ENCODE measurements at places on chromosomes 2 and 18.

DNA sequence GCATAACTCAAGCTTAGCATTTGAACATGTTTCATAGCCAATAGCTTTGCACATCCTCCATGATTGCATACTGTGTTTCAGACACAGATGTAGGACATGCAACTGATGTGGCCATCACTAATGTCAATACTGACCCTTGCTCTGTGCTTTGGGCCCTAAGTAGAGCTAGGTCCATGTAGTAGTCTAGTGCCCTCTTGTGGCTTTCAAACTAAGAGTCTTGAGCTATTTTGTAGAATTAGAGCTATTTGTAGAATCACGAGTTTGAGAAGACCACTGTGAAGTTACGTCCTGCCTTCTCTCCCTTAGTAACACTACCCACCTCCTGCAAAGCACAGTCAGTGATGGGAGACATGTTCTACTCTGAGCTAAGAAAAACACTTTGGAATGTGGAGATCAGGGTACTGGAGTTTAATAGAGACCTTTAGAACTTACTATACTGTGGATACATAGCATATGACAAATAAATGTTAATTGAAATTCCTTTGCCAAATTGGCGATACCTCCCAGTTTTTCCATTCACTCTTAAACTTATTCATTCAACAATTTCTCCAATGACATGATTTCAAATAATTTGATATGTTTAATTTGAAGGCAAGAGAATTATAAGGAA is 306.5 kb upstream of the TNP1 start:
- no peak for DNase-seq

DNA sequence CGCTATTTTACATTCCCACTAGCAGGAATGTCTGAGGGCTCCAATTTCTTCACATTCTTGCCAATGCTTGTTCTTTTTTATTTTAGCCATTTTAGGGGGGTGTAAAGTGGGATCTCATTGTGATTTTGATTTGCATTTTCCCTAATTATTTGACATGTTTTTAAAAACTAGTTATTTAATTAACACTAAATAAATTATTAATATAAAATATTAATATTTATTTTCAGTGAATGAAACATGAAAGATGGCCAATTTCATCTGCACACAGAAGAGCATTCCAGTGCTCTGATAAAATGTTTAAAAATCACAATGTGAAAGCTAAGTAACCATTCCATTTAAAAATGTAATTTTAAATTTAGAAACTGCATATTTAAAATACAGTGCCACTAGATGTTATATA is 322.2 kb upstream of the ZNF521 start:
- no peak for DNase-seq

GRCh38 chr18:22739789-22740188 is 193.3 kb upstream of the RBBP8 start:
- DNase-seq = no peak

GRCh38 chr2:31764169-31764568 is 183.4 kb upstream of the SRD5A2 start:
- no peak for DNase-seq

- DNase-seq = no peak
Measured at GRCh38 chr2:219522111-219523030, 8.1 kb downstream of the ASIC4 start.

- DNase-seq = peak; percentile 6
Measured at GRCh38 chr2:129936334-129936934, 43.0 kb upstream of the RAB6C start.

- no peak for DNase-seq
Measured at GRCh38 chr2:215532844-215533243, 97.0 kb upstream of the FN1 start.

- no peak for DNase-seq
Measured at GRCh38 chr18:5772306-5773105, 122.8 kb downstream of the TMEM200C start.

- no peak for DNase-seq
Measured at GRCh38 chr2:123747326-123747725, 277.8 kb upstream of the CNTNAP5 start.

GRCh38 chr18:3380384-3380961 is 69.5 kb upstream of the TGIF1 start:
- DNase-seq = no peak

- DNase-seq = no peak
Measured at GRCh38 chr2:187783446-187783845, 229.2 kb upstream of the TFPI start.

GRCh38 chr2:105842555-105842954 is 97.8 kb downstream of the NCK2 start:
- DNase-seq = no peak

DNA sequence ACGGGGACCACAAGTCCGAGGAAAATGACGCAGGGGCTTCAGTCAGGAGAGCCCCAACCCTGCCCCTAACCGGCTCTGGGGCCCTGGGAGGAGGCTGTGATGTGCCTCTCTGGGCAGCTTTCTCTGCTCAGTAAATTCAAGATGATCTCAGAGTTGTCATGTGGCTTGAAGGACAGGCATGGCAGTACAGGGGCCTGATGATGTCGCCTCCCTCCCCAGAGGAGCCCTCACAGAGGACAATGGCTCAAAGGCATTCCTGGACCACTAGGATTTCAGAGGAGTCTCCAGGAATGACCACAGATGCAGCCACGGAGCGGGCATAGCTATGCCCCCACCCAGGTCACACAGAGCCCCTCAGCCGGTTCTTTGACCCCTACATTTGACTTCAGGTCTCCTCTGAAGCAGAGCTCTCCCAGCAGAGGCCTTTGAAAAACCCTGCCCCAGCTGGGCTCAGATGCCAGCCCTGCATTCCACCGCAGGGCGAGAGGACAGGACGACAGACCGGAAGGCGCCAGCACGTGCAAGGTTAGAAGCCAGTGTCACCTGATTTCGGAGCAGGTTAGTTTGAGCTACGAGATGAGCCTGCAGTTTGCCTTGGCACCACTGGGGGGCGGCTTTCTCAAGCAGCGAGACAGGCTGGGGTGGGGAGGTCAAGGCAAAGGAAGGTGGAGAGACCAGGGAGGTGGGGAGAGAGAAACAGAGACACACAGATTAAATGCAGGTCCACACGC is 39.2 kb downstream of the BIN1 start:
- DNase-seq = peak; percentile 48

GRCh38 chr2:231342061-231342711 is 53.3 kb upstream of the B3GNT7 start:
- no peak for DNase-seq

DNA sequence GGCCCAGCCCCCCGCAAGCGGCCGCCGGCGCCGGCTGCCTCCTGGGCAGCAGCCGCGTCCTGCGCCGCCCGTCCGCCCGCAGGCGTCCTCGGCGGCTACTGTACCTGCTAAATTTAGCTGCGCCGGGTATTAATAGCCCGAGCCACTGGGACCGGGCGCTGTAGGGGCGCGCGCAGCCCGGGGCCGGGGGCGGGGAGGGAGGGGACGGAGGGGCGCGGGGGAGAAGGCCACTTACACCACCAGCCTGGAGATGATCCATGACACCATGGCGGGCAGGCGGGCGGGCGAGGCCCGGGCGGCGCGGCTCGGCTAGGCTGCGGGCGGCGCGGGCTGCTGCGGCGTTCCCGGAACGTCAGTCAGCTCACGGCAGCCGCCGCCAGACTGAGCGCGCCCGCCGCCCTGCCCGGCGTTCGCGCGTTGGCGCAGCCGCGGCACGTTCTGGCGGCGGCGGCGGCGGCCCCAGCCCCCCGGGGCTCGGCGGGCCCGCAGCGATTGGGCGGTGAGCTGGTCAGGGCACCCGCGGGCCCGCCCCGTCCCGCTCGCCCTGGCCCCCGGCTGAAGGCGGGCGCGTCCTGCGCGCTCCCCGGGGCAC is at the start of gene REEP1:
Gene REEP1, minus strand, starts transcription at position 383 of the 592 bp plus-strand sequence. Its CDS starts 116 bp downstream, at position 267.
- no peak for DNase-seq

- no peak for DNase-seq
Measured at GRCh38 chr2:187395276-187396015, 52.6 kb downstream of the CALCRL start.

DNA sequence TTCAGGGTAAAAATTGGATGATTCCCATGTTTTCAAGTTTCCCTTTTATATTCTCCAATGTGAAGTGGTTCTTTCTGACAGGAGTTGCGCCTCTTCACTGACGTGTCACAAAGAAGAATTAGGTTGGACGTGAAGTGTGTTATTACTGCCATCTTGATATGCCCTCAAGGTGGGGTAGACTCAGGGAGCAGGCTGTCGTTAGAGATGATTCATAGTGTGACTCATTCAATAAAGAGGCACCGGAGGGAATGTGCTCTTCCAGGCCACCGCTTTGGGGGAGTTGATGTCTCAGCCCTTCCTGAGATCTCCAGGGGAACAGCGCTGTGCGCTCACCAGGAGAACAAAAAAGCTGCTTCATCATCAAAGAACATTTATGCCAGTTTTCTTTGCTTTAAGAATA is 3.6 kb upstream of the DGKD start:
- peak; percentile 15 for DNase-seq

GRCh38 chr2:70964596-70965386 is 13.6 kb upstream of the ANKRD53 start:
- peak; percentile 72 for DNase-seq

DNA sequence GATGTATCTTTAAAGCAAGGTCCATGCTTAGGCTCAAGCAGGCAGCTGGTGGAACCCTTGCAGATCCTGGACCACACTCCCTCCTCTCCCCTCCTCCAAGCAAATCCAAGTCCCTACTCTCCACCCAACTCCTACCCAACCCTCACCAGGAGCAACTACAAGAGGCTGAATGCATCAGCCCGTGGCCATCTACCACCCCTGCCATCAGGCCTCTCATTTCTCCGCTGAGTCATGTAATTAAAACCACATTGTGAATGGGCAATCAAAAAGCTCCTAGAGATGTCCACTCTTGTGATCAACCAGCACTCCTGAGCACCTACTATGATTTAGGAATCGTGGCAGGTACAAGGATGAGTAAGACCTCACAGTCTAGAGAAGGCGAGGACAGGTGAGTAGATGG is 142.2 kb upstream of the CAPN13 start:
- DNase-seq = no peak
